ENCODE measurements at places on chromosomes 3 and 15. TPM values are rescaled to one million over a fixed set of nuclear protein-coding genes. Genes with fewer than 3 reads are reported as not detected.

NRG4 gene
- not detected for total RNA-seq

DNA sequence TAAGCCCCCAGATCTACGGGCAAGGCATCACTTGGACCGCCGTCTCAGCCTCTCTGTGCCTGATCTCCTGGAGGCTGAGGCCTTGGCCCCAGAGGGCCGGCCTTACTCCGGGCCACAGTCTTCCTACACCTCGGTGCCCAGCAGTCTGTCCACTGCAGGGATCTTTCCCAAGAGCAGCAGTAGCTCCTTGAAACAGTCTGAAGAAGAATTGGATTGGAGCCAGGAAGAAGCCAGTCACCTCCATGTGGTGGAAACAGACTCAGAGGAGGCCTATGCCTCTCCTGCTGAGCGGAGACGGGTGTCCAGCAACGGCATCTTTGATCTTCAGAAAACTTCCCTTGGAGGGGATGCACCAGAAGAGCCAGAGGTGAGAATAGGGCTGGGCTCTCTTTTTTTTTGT lies 67.0 kb downstream of the MCTP2 start:
- peaks cover 10% of the 10 kb centered on the region for H3K36me3 ChIP-seq
- H3K4me1 ChIP-seq, result peaks cover 7% of the 10 kb centered on the region
- DNase-seq, result no peak
- no peak overlapping the region for H3K27ac ChIP-seq
- no peak overlapping the region for H3K4me3 ChIP-seq

GRCh38 chr3:105847452-105847851 lies 21.4 kb downstream of the CBLB start:
- H3K27ac ChIP-seq, result no peak overlapping the region
- H3K4me1 ChIP-seq, result peaks cover 3% of the 10 kb centered on the region
- H3K27me3 ChIP-seq, result no peaks in the 10 kb centered on the region

DNA sequence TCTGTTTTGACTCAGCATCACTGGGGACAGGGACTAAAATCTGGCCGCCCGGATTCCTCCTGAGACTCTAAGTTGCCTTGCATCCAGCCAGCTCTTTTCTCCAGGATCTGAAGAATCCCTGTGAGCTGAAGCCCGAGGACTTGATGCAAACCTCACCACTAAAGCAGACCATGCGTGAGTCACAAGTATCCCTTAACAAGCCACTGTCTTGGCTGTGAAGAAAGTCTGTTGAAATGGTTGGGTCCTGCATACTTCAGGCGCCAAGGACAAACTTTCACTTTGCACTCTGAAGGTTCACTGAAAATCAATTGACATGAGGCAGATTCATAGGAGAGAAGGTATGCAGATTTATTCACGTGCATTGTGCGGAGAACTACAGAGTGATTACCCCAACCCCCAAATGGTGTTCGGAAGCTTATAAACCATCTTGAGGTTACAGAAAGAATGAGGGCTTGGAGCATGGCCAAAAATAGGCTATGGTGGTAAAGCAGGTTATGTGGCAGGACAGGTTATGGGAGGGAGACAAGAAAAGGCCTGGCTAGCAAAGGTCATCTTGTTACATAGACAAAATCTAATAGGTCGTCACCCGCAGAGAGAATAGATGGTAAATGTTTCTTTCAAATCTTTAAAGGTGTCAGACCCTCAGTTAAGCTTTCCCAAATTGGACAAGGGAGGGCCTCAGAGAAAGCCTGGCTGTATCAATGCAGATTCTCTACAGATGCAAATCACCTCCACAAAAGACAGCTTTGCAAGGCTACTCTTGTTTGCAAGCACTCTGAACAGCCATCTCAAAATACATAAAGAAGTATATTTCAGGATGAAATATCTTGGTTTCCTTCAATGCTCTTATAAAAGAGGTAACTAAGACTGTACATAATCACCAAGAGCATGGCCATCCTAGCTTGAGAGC lies 126.3 kb upstream of the PLAAT1 start:
- H3K27me3 ChIP-seq, result no peaks in the 10 kb centered on the region
- no peaks in the 10 kb centered on the region for H3K36me3 ChIP-seq
- DNase-seq, result no peak
- H3K4me1 ChIP-seq, result no peaks in the 10 kb centered on the region

GRCh38 chr3:3141939-3142338 lies 15.2 kb downstream of the TRNT1 start:
- H3K27me3 ChIP-seq, result no peaks in the 10 kb centered on the region
- no peak for DNase-seq
- no peaks in the 10 kb centered on the region for H3K36me3 ChIP-seq
- H3K4me1 ChIP-seq, result no peaks in the 10 kb centered on the region
- H3K27ac ChIP-seq, result no peak overlapping the region

GRCh38 chr3:42709621-42710020 lies 7.0 kb upstream of the HHATL start:
- no peak overlapping the region for H3K27ac ChIP-seq
- H3K4me1 ChIP-seq, result no peaks in the 10 kb centered on the region
- no peak for DNase-seq
- H3K36me3 ChIP-seq, result no peaks in the 10 kb centered on the region
- H3K4me3 ChIP-seq, result no peak overlapping the region

EIF3J gene
- total RNA-seq, result 63.8 TPM

GRCh38 chr15:33086500-33087121 lies 107.9 kb downstream of the FMN1 start:
- H3K27me3 ChIP-seq, result no peaks in the 10 kb centered on the region
- no peaks in the 10 kb centered on the region for H3K4me1 ChIP-seq
- no peaks in the 10 kb centered on the region for H3K36me3 ChIP-seq

- H3K36me3 ChIP-seq, result no peaks in the 10 kb centered on the region
- H3K4me3 ChIP-seq, result no peak overlapping the region
- H3K4me1 ChIP-seq, result no peaks in the 10 kb centered on the region
- no peaks in the 10 kb centered on the region for H3K27me3 ChIP-seq
These were observed 138.7 kb downstream of the PEX5L start for GRCh38 chr3:179898024-179898423.

- no peaks in the 10 kb centered on the region for H3K4me1 ChIP-seq
- no peak for DNase-seq
- H3K27ac ChIP-seq, result no peak overlapping the region
- H3K36me3 ChIP-seq, result no peaks in the 10 kb centered on the region
- H3K27me3 ChIP-seq, result no peaks in the 10 kb centered on the region
These were observed 273.9 kb downstream of the IGSF11 start for GRCh38 chr3:118760585-118761290.

All from T-cell (primary cell).